ENCODE measurements at places on chromosomes 5 and 9.

- no peak for DNase-seq
These were observed 48.9 kb downstream of the ZNF608 start for GRCh38 chr5:124697501-124697900.

GRCh38 chr9:6566409-6567139 lies 79.0 kb downstream of the GLDC start:
- DNase-seq = no peak

DNA sequence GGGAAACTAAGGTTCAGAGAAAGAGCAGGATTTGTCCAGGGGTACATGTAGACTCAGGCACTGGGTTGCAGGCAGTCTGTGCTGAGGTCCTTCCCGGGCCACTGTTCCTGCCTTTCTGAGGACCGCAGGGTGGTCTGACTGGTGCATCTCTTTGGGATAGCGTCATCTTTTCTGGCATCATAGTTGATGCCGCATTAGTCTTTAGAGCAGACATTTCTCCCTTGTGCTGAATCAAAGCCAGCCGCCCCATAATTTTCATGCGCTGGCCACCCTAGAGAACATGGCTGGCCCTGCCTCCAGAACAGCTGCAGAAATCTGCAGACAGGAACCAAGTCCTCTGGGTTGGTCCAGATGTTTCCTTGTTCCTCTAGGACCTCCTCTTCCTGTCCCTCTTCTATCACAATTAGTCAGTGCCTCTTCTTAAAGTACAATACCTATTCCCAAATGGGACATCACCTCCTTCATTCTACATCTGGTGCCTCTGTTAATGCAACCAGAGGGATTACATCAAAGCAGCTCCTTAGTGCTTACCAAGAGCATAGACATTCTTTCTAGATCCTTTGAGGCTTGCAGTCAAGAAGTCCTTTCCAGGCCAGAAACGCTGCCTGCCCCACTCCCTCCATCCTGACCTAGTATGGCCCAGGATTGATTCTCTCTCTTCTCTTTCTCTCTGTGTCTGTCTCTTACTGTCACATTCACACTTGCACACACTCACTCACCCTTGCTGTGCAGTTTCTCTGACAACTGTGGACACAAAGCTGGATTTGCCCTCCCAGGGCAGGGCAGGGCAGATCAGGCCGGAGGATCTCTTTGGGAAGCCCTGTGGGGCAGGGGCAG lies 42.0 kb upstream of the ORM1 start:
- DNase-seq = no peak

- DNase-seq = no peak
These were observed 104.4 kb downstream of the CETN3 start for GRCh38 chr5:90305041-90305720.

- no peak for DNase-seq
These were observed 5.5 kb downstream of the TTC16 start for GRCh38 chr9:127721391-127721821.

GRCh38 chr5:74017112-74017511 lies 391.1 kb downstream of the ARHGEF28 start:
- DNase-seq = no peak

DNA sequence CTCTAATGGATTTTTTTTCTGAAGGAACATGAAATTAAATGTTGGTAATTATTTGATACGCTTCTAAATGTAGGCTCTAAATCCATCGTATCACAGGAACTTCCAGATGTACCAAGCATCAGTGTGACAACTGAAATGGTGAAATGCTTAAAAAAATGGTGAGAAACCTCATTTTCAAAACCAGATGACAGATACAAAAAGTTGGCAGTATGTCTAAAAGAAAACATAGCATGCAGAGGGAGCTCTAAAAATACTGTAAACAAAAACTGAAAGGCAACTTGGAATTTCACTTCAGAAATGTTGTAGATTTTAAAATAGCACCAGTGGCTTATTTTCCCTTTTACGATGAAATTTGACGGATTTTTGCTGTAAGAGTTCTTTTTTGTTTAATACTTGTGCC lies 1043.6 kb upstream of the WWC1 start:
- DNase-seq = no peak

DNA sequence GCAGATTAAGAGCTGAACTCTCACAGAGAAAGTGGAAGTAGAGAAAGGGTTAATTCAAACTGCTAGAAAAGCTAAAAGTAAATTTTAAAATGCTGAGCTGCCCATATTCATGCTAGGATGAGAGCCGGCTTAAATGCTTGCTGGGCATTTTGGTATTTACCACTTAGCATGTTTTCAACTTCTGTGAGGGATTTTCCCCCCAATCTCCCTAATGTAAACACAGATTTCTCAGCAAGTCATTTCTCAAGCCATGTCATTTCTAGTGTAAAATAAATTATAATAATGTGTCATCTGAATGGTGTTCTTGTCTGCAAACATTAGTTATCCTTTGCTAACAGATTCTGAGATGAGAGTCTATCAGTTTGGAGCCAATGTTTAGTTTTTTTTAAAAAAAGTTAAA lies 22.3 kb downstream of the RPS23 start:
- DNase-seq = no peak

DNA sequence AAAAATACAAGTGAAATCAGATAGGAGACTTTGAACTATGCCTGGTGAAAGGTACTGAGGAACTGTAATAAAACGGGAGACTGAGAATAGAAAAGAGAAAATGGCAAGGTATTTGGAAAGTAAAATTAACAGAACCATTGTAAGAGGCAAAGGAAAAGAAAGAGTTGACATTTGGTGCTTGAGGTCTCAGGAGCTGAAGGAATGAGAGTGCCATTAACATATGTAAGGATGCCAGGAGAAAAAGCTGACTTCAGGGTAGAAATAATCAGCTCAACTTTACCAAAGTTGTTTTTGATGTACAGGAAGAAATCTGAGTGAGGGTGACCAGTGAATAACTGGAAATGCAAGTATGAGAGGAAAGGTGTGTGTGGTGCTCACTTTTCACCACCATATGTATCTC lies 69.4 kb downstream of the TMEM167A start:
- DNase-seq = no peak

GRCh38 chr5:4018007-4018406 lies 422.4 kb downstream of the IRX1 start:
- no peak for DNase-seq

- no peak for DNase-seq
These were observed 572 bp downstream of the NR4A3 start for GRCh38 chr9:99822109-99822805.

- DNase-seq = no peak
These were observed 24.4 kb downstream of the CYFIP2 start for GRCh38 chr5:157290156-157290980.

DNA sequence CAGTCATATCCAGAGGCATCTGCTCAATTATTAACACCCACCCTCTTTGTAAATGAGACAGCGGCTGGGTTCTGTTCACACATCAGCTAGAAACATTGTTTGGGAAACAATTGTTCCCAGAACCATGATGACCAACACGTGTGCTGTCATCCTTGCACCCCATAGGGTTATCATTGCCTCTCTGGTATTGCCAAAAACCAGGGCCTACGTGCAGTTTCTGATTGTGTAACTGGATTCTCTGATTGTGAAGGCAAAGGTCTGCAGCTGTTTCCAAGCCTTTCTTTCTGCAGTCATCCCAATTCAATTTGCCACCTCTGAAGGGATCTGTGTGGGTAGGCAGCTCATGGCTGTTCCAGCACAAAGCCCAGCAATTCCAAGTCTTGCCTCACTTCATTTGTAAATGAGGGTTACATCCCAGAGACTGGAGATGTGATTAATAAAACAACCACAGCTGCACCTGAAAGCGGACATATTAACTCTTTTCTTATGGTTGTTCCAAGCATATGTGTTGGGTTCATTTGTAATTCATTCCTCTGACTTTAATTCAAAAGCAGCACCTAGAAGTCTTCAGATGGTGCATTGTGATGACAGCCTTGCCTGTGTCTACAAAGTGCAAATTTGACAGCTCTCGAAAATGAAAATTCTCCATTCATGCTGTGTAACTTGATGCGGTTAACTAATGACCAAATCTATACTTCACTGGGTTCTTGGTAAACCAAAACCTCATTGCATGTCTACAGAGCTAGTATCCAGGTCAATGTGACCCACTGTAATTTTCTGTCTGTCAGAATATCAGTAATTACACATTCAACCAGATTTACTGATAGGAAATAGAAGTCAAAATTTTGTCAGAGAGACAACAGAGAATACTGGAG lies 66.6 kb downstream of the YIPF5 start:
- no peak for DNase-seq

DNA sequence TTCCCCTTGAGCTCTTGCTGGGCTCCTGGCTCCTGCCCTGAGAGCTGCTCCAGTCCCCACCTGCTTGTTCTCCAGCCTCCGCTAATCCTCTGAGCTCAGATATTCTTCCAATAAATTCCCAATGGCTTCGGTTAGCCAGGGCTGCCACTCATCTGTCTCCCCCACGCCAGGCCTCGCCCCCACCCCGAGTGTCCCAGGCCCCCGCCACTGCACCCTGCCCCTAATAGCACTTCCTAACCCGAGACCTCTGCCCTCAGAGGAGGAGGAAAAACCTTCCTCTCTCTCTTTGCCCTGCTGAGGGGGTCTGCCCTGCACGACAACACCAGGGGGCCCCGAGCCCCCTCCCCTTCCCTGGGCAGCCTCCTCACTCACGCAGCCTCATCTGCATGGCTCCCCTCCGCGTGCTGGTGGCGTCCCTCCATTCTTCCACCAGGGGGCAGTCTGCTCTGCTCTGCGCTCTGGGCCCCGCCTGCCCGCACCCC lies 5.4 kb upstream of the LCN15 start:
- DNase-seq = no peak
